Stimulated activated CD4-positive, alpha-beta T cell treated with anti-CD3 and anti-CD28 coated beads, Interleukin-15, amount 100 ng/mL, for 48 hours (primary cell): ENCODE measurements at places on chromosomes 6 and 20.

DNA sequence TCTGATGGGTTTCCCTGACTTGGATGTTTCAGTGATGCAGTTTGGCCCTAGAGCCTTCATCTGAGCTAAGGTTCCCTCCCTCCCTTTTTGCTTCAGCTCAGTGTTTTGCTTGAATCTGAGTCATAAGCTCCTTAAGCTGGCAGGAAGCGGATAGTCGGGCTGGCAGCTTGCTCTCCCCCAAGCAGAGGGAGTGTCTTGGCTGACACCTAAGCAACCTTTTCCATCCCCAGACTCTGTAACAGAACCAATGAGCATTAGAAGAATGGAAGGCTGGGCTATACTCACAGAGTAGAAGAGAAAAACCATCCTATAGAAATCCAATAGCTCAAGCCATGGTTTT is 98.3 kb downstream of the HAO1 start:
- no peak for DNase-seq

DNA sequence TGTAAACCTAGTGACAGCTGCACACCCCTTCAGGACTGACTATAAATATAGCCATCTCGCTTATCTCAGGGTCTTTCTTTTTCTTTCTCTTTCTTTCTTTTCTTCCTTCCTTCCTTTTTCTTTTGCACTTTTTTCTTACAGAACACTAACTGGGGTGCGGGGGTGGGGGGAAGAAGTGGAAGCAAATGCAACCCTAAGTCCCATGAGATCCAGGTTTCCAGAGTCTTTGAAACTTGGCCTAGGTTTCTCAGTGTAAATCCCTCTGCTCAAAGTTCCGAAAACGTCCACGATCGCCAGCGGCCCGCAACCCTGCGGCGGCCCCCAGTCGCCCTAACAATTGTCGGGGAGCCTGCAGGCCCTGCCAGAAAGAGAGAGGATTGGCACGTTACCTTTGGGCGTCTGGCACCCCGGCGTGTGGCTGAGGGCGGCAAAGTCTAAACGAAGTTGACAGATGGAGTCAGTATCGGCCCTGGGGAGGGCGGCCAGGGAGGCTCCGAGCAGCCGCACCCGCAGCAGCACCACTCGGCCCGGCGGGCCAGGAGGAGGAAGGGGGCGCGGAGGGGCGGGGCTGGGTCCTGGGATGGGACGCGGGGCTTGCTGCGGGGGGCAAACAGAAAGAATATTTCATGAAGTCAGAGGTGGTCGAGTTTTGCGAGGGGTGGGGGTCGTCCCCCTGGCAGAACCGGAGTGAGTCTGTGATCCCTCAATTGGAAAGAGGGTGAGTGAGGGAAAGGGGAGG is 577 bp upstream of the FOXF2 start:
- DNase-seq = no peak

DNA sequence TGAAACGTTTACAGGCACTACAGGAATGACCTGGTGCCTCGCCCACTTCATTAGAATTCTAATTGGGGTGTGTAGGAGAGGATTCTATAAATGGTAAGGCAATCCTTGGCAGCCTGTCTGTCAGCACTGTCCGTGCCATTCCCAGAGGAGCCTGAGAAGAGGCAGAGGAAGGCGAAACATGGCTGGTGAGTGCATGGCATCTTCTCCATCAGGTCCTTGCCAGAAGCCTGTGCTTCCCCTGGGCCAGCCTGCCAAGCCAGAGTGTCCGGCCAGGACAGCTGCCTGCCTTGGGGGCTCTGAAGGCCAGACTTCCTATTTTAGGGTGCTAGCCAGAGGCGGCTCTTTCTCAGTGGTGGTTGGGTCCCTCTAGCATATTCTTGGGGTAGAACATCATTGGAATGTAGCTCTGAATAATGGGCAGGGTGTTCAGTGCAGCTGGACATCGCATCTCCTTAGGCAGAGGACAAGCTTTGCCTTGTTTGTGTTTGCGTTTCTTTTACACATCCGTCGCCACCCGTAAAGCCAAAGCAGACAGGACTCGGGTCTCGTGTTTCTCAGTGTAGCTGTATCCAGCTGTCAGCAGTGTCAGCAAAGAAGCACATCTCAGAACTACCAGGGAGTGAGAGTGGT is at the start of gene TGM3:
TSS of gene TGM3 (plus strand) at position 116 of the 630 bp plus-strand sequence. CDS start at position 179, 63 bp downstream.
- DNase-seq = no peak

- DNase-seq = no peak
Observed at GRCh38 chr6:27281105-27281539, 31.0 kb downstream of the POM121L2 start.

- DNase-seq = no peak
Observed at GRCh38 chr6:14983599-14984518, 262.0 kb upstream of the JARID2 start.

DNA sequence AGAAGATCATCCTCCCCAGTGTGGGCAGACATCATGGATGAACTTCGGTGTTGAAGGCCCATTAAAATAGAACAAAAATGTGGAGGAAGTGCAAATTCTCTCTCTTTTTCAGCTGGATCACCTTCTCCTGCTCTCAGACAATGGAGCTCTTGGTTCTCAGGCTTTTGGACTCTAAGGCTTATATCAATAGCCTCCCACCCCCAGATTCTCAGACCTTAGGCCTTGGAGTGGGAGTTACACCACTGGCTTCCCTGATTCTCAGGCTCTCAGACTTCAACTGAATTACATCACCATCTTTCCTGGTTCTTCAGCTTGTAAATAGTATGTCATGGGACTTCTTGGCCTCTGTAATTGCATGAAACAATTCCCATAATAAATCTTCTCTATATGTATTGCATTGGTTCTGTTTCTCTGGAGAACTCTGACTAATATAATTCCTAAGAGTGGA is 36.6 kb downstream of the NSFL1C start:
- no peak for DNase-seq

GRCh38 chr20:63454731-63455567 is 17.5 kb downstream of the KCNQ2 start:
- DNase-seq = no peak

DNA sequence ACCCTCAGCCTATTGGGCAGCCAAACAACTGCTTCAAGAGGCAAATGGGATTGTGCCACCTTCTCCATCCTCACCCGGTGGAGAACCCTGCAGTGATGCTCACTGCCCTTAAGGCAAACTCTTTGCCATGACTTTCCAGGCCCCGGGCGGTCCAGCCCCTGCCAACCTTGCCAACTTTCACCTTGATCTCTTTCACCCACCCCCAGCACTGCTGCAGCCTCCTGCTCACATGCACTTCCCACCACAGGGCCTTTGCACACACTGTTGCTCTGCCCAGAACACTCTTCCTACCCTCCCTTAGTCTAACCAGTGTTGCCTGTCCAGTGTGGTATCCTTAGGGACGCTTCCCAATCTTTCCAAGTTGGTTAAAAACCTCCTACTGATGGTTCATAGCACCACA is 221.1 kb downstream of the EYA2 start:
- no peak for DNase-seq

DNA sequence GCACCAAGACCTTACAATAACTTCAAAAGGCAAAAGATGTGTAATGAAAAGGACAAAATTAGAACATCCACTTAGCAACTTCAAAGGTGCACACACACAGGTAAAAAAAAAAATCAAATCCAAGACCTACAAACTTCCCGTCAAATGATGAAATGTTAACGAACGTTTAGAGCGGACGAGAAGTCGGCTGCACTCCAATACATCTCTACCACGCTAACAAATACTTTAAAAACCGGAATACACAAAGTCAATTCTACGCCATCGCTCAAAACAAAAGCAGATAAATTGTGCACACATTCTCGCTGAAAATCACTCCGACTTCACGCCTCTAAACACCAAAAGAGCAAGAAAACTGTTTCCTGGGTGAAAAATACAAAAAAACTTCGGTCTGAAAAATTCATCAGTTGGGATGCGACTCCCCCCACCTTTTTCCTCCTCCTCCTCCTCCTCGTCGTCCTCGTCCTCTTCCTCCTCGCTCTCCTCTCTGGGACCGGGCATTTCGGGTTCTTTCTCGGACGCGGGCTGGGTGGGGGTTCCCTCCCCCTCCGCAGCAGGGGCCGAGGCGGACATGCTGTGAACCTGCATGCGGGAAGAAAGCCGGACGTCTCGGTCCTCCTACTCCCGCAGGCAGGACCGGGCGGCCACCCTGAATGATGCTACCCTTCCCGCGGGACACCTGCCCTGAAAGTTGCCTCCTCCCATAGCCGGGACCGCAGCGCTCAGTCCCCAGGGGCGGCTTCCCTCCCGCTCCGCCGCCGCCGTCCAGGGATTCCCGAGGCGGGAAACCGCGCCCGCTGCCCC is 712 bp downstream of the DEK start:
- peak; percentile 17 for DNase-seq

DNA sequence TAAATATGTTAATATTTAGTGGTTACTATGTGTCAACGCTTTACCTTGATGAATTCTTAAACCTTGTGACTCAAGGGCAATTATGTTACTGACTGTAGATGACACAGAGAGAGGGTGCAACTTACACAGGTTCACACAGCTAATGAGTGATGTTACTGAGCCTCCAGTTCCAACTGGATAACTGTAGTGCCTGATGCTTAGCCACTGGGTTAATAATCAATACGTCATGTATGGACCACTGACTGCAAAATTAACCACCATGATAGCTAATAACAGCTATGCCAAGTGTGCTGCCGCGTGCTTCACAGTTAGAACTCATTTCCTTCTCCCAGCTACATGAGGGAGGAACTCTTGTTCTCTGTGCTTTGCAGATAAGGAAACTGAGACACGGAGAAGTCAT is 45.4 kb downstream of the SIRPA start:
- no peak for DNase-seq

- no peak for DNase-seq
Observed at GRCh38 chr6:46985943-46986342, 56.2 kb downstream of the ADGRF1 start.

GRCh38 chr6:165862813-165863212 is 199.8 kb upstream of the PDE10A start:
- no peak for DNase-seq

- DNase-seq = no peak
Observed at GRCh38 chr20:23754731-23755130, 4.0 kb upstream of the CST1 start.

DNA sequence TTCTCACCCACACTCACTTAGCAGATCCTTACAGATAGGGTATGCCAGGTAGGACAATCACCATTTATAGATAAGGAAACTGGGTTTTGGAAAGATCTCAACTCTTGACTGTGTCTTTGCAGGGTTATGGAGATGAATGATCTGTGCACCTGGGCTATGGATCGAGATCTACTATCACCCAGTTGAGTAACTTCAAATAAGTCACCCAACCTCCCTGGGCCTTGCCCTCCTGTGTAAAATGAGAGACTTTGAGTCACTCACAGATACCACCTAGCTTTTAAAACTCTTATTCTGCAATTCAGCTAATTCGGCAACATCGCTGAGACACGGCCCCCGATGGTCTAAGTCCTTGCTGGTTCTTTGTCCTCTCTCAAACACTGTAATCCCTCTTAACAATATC is 53.5 kb downstream of the HIVEP2 start:
- DNase-seq = no peak

DNA sequence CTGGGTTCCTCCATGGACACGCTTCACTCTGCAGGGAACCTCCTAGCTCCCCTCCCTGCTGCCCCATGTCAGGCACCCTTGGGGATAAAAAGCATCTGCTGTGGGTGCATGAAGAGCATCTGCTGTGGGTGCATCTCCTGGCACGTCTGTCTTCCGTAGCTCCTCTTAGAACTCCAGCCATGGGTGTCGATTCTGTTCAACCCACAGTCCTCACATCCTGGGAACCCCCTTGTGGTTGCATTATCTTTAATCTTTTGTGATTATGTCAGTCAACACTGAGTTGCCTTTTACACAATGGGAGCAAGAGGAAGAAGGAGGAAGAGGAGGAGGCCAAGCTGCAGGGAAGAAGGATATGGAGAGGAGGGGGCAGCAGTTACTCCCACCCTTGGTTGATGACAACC is 24.1 kb upstream of the CCR6 start:
- no peak for DNase-seq

GRCh38 chr20:37644605-37645004 is 49.2 kb upstream of the CTNNBL1 start:
- DNase-seq = no peak

- DNase-seq = no peak
Observed at GRCh38 chr6:151288712-151289398, 49.1 kb downstream of the AKAP12 start.

DNA sequence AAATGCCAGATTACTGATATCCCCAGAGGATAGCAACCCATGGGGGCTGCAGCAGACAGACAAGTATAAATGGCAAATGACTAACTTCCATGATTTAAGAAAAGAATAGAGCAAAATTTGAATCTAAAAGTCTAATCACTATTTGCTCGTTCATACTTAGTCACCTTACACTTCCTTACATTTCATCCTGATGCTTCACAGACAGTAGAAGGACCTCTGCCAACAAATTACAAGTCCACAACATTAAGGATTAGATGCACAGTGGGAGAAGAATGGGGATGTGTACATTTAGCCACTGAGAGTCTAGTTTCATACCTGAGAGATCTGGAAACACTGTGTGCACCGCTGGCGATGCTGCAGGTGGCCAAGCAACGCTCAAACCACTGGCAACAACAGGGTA is 72.4 kb downstream of the FYN start:
- DNase-seq = no peak
